ENCODE measurements at places on chromosomes 3 and 15. TPM values are rescaled to one million over a fixed set of nuclear protein-coding genes. Genes with fewer than 3 reads are reported as not detected.

GRCh38 chr3:125240496-125240895 lies 27.9 kb upstream of the SLC12A8 start:
- H3K27ac ChIP-seq: no peak overlapping the region
- DNase-seq: no peak
- H3K4me1 ChIP-seq: peaks cover 4% of the 10 kb centered on the region
- H3K36me3 ChIP-seq: no peaks in the 10 kb centered on the region
- H3K27me3 ChIP-seq: no peaks in the 10 kb centered on the region

DNA sequence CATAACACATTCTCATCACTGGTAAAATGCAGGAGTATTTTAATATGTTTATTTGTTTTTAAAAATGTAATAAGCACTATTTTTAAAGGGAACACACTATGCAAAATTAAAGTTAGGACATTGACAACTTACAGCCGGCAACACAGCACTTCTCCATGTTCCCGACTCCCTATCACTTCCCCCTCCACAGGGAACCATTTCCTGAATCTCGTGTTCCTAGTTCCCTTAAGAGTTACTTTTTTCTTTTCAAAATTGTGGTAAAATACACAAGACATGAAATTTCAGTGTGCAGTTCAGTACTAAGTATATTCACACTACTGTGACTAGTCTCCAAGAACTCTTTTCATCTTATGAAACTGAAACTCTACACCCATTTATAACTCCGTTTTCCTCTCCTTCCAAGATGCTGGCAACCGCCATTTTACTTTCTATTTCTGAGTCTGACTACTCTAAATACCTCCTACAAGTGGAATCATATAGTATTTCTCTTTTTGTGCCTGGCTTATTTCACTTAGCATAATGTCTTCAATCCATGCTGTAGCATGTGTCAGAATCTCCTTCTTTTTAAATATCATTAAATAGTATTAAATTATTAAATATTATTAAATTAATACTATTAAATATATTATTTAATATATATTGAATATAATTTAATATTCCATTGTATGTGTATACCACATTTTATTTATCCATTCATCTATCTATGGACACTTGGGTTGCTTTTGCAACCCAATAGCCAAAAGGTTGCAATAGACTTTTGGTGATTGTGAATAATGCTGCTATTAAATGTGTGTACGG lies 25.9 kb upstream of the UBE2Q2 start:
- H3K4me1 ChIP-seq: no peaks in the 10 kb centered on the region
- H3K27me3 ChIP-seq: no peaks in the 10 kb centered on the region
- H3K4me3 ChIP-seq: no peak overlapping the region
- H3K36me3 ChIP-seq: no peaks in the 10 kb centered on the region
- H3K27ac ChIP-seq: no peak overlapping the region
- no peak for DNase-seq

The SUCNR1 gene
- total RNA-seq: 0.05 TPM

The HTR3E gene
- not detected for total RNA-seq

The ZNF717 gene
- total RNA-seq: 1.5 TPM

- no peak overlapping the region for H3K4me3 ChIP-seq
- H3K36me3 ChIP-seq: no peaks in the 10 kb centered on the region
- no peak overlapping the region for H3K27ac ChIP-seq
- no peaks in the 10 kb centered on the region for H3K27me3 ChIP-seq
- DNase-seq: no peak
Observed at GRCh38 chr3:11077466-11077865, 76.8 kb upstream of the HRH1 start.
